Heart right ventricle (tissue), 16 donors: ENCODE measurements at places on chromosomes 6 and 20. TPM values are rescaled to one million over a fixed set of nuclear protein-coding genes. Genes with fewer than 3 reads are reported as not detected.

DNA sequence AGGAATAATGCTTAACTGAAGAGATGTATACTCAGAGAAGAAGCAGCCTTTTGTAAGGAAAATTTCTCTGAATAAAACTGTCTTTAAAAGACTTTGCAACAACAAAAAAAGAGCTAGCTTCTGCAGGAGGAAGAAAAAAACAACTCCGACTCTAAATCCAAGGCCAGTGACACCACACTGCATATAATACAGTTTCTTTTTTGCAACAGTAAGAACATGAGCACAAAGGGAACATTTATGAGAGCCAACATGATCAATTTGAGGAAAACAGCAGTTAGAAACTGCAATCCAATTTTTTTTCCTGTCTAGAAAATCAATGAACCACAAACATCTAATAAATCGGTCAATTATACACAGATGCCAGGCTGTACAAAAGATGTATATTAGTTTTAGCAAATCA lies 42.9 kb upstream of the UST start:
- no peak for DNase-seq

GRCh38 chr20:31864521-31865400 lies 5.6 kb downstream of the DUSP15 start:
- no peak for DNase-seq

- no peak for DNase-seq
These were observed 694 bp downstream of the MRPS18B start for GRCh38 chr6:30618270-30618797.

DNA sequence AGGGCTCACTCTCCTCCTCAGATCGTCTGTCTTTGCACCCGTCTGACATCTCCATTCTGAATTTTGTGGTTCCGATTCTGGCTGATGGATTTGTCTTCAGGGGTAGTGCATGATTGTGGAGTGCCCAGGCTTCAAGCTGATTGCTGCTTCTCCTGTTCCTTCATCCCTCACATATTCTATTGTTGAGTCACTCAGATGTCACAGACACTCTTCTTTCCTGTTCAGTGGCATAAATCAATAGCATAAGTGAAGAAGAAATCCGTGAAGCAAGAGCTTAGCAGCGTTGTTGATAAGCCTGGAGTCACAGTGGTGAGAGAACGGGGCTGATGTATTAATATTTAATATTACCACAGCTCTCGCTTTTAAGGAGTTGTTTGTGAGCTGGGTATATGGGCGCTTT lies 152.5 kb downstream of the MTHFD1L start:
- no peak for DNase-seq

PNPLA1 gene
- total RNA-seq, result not detected

- DNase-seq, result no peak
These were observed 90.1 kb downstream of the RSPH3 start for GRCh38 chr6:158909938-158910337.
